ENCODE measurements at places on chromosomes 16 and 17.

DNA sequence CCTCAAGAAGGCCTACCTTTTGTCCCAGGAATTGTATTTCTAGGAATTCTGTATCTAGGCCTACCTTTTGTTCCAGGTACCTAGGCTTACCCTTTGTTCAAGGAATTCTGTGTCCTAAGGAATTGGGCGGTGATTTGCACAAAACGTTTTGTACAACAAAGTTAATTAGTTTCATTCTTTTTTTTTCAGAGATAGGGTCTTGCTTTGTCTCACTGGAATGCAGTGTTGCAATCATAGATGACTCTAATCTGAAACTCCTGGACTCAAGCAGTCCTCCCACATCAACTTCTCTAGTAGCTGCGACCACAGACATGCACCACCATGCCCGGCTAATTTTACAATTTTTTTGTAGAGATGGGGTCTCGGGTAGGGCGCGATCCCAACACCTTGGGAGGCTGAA lies 7.0 kb downstream of the CDR2L start:
- no peak for DNase-seq

DNA sequence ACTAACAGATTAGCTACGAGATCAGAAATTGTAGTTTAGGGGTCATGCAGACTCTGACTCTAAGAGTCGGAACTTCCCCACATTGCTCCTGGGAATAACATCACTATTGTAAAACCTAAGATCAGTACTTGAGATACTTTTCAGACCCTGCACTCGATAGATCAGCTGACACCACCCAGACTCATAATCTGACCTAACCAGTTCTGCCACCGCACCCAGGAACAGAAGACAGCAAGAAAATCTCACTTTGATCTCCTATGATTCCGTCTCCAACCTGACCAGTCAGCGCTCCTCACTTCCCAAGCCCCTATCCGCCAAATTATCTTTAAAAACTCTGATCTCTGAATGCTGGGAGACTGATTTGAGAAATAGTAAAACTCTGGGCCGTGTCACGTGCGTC lies 27.2 kb upstream of the ASGR2 start:
- DNase-seq: no peak

GRCh38 chr16:20803561-20804214 lies 2.6 kb downstream of the ERI2 start:
- no peak for DNase-seq

DNA sequence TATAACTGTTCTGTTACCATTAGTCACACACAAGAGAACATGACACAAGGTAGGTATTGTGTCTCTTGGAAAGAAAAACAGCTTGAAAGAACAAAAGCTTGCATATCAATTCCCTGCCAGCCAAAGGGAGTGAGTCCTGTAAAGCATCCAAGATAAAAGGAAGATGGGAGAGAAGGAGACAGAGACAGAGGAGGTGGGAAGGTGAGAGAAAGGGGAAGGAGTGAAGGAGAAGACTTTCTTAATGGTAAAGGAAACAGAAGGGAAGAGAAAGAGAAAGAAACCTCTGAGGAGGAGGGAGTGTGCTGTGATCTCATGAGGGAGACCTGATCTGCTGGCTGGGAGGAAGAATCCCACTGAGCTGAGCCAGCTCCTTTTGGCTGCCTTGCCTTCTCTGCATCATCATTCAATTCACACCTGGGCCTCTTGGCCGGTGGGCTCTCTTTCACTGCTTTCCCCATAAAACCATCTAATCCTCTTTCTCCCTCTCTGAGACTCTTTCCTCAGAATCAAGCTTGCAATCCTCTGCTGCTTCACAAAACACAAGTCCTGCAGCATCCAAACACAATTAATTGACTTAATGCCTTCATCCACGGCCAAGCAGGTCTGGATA lies 271.6 kb downstream of the ABCC12 start:
- no peak for DNase-seq

GRCh38 chr17:50052241-50052796 lies 3.6 kb upstream of the ITGA3 start:
- DNase-seq: no peak

GRCh38 chr16:4403133-4403949 lies 13.1 kb downstream of the CORO7 start:
- no peak for DNase-seq

DNA sequence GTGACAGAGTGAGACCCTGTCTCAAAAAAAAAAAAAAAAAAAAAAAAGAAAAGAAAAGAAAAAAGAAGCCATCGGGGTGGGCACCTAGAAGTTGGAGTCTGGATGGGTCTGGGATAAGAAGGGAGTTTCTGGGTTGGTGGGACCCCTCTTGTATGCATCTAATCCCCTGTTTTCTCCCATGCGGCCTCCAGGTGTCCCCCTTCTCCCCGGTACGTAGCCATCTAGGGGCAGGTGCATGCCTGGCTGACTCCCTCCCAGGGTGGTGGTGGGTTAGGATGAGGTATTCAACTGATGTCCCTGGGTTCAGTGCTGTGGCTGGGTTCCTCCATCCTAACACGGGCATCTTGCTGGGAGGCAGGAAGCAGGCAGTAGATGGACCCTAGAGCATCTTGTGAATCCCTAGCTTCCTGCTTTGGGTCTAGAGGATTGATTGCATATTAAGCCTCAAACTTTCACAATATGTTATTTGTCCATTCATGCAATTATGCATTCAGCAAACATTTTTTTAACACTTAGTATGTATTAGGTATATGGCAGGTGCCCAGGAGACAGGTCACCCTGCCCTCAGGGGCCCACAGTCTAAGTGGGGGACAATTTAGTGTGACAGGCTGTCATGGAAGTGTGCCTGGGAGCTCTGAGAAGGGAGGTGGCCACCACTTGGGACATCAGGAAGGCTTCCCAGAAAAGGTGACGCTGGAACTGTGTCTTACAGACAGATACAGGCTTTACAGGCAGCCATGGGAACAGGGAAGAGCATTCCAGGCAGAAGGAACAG lies 13.1 kb downstream of the FMNL1 start:
- no peak for DNase-seq

DNA sequence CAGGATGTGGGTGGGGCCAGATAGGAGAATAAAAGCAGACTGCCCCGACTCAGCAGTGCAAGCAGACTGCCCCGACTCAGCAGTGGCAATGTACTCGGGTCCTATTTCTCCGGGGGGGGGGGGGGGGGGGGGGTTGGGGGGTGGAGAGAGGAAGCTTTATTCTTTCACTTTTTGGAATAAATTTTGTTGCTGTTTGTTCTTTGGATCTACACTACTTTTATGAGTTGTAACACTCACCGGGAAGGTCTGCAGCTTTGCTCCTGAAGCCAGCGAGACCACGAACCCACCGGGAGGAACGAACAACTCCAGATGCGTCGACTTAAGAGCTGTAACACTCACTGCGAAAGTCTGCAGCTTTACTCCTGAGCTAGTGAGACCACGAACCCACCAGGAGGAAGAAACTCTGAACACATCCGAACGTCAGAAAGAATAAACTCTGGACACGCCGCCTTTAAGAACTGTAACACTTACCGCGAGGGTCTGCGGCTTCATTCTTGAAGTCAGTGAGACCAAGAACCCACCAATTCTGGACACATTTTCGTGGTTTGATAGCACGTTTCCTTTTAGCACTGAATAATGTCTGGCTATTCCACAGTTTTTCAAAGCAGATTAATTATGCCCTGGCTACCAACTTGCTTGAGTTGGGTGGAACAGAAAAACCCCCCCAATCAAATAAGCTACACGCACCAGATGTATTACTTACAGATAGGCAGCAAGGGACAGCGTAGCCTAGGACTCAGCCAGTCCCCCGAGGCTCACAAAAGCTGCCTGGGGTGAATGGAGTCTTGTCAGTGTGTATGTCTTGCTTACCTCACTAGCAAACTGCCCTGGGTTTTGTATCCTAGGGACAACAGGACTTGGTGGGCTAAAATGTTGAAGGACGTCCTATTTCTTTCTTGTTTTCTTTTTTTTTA lies 11.9 kb downstream of the FZD2 start:
- DNase-seq: no peak

DNA sequence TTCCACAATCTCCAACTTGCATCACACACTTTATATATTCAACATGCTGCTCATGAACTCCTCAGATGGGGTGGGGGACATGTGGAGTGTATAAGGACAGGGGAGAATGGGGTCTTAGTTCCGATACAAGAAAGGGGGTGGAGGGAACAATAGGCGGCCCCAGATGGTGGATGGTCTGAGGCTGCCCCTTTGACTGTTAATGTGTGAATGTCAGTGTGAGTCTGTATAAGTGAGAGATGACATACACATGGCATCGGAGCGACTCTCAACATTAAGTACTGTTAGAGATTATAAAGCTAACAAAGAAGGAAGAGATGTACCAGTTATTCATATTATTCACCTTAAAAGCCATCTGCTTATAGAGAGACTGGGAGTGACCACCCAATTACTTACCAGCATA lies 193.1 kb downstream of the AXIN2 start:
- no peak for DNase-seq

GRCh38 chr16:89949121-89949742 lies 677 bp downstream of the DEF8 start:
- no peak for DNase-seq

DNA sequence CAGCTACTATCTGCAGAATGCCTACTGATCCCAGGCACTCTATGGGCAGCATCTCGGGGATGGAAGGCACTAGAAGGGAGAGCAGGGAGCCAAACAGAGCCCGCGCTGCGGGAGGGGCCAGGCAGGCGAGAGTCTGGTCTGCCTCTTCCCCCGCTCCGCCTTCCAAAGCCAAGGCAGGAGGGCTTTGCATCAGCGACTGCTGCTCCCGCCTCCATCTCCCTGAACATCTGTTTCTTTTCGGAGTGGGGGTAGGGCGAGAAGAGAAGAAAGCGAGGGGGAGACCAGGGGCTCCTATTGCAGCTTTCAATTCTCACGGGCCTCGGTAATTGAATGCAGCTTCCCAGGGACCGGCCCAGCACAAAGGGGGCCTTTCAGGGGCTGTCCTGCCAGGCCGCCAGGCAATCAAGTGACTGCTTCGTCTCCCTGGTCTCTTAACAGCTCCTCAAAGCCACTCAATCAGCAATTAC lies 31.4 kb upstream of the CDC42EP4 start:
- peak; percentile 88 for DNase-seq

DNA sequence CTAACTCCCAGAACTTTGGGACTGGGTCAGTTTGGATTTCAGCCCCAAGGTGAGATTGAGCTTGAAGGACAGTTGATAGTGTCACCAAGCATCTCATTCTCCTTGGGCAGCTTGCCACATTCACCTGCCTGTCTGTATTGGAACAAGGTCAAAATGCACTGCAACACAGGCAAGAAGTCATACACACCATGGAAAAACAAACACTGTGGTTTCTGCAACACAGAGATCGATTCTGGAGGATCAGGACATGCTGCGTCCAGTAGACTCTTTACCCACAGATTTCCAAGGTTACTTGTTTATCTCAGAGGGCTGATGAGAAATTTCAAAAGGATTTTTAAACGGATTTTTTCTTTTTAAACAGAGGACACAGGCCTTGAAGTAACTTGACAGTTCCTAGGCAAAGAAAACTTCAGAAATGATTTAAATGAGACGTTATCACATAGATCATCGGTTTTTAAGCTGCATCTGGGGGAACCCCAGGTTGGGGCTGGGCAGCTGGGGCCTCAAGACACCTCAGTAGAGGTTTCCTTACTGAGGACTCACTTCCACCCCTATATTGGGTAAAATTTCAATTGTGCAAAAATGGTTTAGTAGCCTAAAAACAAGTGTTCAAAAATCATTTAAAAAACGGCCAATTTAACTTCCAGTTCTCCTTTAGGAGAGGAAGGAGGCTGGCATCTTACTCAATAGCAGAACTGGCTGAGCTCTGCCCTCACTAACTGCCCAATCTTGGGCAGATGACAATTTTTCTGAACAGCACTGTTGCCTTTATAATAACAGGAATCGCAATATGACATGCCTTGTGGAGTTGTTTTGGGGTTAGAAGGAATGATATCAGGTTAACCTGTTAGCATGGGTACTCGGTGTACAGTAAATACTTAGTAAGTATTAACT lies 299.3 kb downstream of the XYLT1 start:
- DNase-seq: no peak

GRCh38 chr17:72778169-72779151 lies 314.0 kb downstream of the SLC39A11 start:
- no peak for DNase-seq

DNA sequence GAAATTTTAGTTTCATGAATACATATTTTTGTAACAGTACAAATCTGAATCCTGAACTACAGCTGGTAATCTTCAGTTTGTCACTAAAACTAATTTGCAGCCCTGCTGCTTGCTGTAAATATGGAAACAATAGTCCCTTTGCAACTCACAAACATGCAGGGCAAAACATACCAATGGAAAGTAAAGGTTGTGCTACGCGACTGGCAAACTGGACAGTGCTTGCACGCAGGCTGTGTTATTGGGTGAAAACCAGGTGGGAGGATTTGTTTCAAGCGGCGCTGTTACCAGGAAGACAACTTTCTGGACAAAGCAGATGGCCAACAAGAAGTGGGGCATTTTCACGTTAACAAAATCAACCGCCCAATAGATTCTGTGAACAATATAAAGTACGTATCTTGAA lies 93.5 kb downstream of the CDYL2 start:
- DNase-seq: no peak

DNA sequence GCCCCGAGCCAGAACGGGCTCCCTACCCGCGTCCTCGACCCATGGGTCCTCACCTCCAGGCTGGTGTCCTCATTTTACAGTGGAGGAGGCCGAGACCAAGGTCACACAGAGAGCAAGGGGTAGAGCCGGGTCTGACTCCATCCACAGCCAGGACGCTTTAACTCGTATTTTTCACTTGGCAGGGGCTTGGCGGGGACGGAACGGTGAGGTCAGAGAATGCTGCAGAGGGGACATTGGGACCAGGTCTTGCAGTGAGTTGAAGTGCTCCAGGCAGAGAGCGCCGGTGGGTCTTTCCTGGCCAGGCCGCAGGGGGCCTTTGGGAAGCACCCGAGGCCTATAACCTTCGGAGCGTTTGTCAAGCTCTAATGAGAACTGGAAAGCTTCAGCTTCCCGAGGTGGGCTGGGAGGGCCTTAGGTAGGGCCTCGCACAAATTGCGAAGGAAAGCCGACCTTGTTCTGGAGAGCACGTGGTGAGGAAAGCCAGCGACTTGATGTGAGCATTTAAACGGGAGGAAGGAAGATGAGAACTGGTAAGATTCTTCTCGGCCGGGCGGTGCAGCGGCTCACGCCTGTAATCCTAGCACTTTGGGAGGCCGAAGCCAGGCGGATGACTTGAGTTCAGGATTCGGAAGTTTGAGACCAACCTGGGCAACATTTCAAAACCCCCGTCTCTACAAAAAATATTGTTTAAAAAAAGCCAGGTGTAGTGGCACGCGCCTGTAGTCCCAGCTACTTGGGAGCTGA lies 908 bp upstream of the CLUH start:
- DNase-seq: no peak

GRCh38 chr17:42853597-42853967 lies 2.6 kb downstream of the AOC3 start:
- DNase-seq: no peak

- no peak for DNase-seq
Observed at GRCh38 chr17:13363771-13364170, 238.0 kb downstream of the HS3ST3A1 start.

- DNase-seq: no peak
Observed at GRCh38 chr16:13480801-13481200, 439.2 kb upstream of the ERCC4 start.

- peak; percentile 99 for DNase-seq
Observed at GRCh38 chr17:44775136-44775837, 16.5 kb downstream of the ADAM11 start.
